ENCODE measurements at places on chromosomes 2 and 18. TPM values are rescaled to one million over a fixed set of nuclear protein-coding genes. Genes with fewer than 3 reads are reported as not detected.

DNA sequence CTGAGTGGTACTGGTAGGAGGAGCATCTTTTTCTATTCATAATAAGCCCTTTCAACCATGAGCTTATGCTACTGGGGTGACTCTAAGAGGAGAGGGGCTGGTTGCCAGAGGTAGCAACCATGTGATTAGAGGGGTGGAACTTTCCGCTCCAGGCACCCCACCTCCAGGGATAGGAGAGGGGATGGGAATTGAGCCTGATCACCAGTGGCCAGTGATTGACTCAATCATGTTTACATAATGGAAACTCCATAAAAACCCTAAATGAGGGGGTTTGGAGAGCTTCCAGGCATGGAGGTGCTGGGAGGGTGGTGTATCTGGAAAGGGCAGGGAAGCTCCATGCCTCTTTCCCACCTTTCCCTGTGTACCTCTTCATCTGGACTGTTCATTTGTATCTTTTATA lies 46.6 kb upstream of the RHOB start:
- no peak for DNase-seq

The COL4A3 gene
- total RNA-seq = not detected

GRCh38 chr2:237073552-237073951 lies 12.1 kb upstream of the COPS8 start:
- no peak for DNase-seq

DNA sequence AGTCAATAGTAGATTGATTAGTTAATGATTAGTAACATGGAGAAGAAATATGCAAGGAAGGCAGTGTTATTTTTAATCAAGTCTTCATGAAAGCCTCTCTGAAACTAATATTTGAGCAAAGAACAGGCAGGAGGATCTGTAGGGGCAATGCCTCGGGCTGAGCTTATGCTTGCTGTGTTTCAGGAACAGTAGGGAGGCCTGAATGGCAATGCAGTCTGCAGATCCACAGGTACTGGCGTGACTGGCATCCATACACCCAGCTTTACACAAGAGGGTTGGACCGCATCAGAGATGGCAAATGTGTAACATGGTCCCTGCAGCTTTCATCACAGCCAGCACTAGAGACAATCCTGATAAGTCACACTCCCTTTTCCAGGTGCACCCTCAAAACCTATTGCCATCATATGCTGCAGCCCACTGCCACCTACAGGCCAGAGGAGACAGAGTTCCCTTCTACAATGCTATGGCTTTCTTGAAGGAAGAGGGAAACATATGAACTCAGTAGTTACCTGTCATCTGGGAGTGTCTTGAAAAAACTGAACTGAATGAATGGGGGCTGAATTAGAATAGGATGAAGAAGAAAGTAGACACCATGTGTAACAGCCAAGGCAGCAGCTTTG lies 582.4 kb upstream of the RAB6C start:
- no peak for DNase-seq

DNA sequence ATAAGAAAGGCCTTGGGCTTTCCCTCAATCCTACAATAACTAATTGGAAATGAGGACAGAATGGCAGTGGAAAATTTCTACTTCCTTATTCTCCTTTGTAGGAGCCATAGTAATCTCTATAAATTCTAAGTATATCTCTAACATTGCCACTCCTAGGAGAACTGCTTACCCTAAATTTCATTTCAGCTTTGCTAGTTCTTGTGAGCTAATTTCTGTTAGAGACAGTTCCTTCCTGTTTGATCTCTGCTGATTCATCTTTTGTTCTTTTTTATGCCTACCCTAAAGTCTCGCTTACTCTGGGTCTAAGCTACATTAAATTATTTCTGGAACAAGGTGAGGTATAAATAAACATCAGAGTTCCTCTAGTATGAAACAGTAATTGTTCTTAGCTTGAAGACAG lies 25.7 kb downstream of the ABHD3 start:
- no peak for DNase-seq

DNA sequence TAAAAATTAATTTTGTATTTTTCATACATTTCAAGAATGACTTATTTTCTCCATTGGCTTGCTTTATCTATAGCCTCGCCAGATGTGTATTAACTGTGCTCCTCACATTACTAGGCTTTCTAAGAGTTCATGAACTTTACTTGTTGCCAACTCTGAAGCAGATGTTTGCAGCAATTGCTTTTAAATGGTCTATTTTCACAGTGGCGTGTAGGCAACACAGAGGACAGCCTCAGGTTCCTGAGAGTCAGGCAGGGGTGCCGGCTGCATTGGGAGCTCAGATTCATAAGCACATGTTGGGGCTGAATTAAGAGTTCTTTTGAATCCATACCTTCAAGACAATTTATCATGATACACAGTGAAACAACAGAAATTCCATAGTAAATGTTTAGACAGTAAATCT lies 179.2 kb upstream of the PXDN start:
- DNase-seq = no peak

The DYNAP gene
- total RNA-seq = not detected

- no peak for DNase-seq
Observed at GRCh38 chr2:14516844-14517243, 115.7 kb upstream of the LRATD1 start.

GRCh38 chr18:13371689-13372418 lies 153.3 kb downstream of the LDLRAD4 start:
- no peak for DNase-seq

The HRH4 gene
- total RNA-seq = 0.65 TPM

GRCh38 chr2:67479261-67479660 lies 82.1 kb downstream of the ETAA1 start:
- no peak for DNase-seq

DNA sequence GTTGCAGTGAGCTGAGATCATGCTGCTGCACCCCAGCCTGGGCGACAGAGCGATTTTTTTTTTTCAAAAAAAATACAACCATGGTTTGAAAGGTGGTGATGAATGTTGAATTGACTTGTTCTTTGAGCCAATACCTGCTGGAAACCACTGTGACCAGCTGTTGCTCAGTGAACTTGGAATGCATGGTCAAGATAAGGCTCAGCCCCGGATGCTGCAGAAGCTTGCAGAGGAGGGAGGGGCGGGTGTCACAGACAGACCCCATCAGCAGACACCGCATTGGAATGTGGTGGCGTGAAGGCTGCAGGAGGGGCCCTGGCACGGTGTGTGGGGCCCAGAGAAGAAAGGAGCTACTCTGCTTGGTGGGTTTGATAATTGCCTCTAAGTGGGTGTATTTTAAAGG lies 91.6 kb downstream of the ITGB1BP1 start:
- no peak for DNase-seq

- DNase-seq = no peak
Observed at GRCh38 chr2:24365051-24365450, 4.7 kb upstream of the ITSN2 start.

DNA sequence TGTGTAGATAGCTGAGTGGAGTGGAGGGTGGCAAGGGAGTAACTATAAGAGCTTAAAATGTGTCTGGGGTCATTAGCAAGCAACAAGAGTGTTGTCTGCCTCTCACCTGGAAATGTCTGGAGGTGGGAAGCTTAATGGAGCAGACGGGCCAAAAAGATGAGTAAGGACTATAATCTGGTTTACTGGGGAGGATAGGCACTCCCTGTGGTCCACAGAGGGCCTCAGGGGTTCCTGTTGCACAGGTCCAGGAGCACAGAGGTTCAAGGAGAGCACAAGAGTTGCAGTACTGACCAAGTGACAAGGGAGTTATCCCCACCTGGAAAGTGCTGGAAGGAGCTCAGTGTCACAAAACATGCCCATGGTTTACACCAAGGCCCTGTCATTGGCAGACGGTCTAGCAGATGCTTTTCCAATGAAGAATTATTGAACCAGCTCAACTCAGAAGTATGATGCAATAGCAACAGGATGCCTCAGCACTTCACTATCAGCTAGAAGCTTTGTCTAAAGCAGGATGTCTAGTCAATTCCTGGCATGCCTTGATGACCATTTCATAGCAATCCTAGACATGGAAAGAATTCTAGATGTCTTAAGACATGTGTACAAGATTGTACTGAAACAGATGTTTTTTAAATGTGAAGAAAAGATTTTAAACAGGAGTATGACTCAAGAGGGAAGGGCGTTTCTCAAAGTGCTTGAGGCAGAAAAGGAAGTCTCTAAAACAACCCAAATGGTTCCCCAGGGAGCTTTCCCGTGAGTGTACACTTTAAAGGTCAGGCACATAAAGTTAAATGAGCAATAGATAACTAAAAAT lies 62.9 kb upstream of the SERPINE2 start:
- DNase-seq = no peak

DNA sequence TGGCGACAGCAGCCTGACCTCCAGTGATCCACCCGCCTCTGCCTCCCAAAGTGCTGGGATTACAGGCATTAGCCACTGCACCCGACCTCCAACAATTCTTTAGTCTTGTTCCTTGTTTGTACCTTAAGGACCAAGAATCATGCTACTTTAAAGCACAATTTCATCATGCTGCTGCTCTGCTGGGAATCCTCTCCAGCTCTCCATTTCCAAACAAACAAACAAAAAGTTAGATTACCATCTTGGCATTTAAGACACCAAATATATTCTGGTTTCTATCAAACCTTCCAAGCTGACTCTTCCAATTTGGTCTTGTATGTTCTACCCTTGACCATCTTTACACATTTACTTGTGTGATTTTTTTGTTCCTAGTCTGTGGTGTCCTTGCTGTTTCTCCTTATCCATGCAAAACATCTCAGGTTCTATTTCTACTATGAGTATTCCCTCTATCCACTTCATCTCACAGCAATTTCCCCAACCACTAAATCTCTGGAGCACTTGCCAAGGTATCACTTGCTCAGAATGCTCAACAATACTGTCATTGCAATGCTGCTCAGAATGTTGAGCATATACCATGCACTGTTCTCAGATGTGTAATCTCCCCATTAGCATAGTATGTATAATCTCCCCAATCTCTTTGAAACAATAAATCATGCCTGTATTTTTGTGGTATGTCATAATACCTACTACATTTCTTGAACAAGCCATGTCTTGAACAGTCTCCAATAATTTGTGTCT lies 73.2 kb upstream of the GALNT5 start:
- no peak for DNase-seq

The TLX2 gene
- 0.52 TPM for total RNA-seq

DNA sequence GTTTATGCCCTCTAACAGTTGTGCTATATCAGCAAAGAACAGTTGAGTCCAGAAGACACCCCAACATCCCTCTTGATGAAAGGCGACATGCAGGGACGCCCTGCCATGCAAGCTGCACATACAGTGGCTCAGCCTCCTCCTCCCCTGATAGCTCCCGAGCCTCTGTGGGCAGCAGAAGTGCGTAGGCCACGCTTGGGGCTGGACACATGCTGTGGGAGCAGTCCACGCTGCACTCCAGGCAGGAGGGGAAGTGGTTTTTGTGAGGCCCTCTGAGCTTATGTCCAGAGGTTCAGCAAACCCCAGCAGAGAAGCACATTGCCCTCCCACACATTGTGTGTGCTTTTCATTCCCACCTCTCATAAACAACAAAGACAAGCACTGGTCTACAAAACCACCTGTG lies 162.1 kb downstream of the SEPTIN10 start:
- no peak for DNase-seq

DNA sequence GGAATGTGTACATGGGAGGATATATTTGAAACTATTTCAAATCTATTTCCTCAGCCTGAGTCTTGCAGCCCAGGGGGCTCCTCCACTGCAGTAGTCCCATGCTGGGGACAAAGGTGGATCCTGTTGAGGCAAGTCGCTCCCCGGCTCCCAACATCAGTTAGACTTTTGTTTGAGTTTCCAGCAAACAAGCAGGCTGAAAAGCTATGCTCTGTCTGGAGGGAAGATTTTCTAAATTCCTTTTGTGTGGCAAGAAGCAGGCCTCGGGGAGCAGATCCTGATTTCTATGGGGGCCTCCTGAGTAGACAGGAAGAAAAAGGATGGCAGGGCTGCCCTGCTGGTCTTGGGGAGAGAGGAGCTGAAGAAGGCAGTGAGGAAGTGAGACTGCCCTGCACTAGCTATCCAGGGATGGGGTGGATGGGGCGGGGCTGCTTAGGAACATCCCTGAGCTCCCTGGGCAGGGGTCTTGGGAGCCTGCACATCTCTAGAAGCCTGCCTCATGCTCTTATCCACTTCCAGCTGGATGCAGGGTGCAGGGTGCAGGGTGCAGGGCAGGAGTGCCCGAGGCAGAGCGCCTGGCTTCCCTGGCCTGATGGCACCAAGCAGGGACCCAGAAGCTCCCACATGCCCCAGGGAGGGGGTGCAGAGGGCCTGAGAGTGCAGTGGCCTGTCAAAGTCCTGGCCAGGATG lies 6.0 kb upstream of the CIB4 start:
- DNase-seq = no peak

DNA sequence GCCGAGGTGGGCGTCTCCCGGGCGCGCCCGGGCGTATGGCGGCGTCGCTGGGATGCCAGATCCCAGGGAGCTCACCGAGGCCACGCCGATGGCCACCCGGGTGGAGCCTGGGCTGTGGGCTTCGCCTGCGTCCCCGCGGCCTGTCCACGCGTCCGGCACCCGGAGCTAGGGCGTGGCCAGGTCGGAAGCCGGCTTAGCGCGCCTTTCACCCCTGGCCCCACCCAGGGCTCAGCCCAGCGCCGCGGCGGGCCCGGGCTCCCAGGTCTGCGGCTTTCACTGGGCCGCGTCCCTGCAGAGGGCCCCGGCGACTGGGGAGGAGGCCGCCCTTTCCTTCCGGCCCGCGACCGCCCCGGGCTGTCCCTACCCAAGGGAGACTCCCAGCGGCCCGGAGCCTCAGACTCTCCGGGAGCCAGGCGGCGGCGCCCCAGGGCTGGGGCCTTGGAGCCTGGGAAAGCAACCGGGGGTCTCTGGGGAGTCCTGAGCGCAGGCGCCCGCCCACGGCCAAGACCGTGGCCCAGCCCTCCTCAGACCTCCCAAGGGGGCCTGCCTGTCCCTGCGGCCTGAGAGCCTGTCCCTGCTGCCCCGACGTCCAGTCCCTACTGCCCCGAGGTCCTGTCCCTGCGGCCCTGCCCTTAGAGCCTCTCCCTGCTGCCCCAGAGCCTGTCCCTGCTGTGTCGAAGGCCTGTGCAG lies 36.3 kb upstream of the ITM2C start:
- no peak for DNase-seq

DNA sequence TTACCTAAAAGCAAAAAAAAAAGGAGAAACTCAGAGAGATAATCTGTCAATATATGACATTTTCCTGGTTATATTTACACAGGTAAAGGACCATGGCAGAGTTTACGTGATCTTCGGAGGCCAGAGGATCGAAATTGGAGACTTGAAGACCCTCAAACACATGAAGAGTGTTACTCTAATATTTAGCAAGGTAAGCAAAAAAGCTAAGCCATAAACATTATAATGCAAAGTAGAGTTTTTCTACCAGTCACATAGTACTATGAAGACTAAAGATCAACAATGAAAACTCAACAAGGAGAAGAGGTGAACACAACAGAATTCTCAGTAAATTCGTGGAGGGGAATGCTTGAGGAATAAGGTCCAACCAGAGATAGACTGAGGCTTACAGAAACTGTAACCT lies 78.5 kb downstream of the L3MBTL4 start:
- no peak for DNase-seq

DNA sequence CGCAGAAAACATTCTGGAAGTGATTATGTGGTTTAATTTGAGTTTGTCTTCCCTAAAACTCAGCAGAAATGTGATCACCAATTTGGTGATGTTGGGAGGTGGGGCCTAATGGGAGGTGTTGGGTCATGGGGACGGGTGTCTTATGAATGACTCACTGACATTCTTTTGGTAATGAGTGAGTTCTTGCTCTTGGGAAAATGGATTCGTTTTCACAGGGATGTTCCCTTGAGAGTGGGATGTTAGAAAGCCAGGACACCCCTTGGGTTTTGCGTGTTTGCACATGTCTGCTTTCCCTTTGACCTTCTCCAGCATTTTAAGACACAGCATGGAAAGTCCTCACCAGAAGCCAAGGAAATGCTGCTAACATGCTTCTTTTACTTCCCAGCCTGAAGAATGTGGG lies 321.5 kb upstream of the NT5C1B start:
- no peak for DNase-seq

All from activated CD4-positive, alpha-beta memory T cell treated with anti-CD3 and anti-CD28 coated beads for 36 hours (primary cell).